ENCODE measurements at places on chromosomes 5 and 9.

DNA sequence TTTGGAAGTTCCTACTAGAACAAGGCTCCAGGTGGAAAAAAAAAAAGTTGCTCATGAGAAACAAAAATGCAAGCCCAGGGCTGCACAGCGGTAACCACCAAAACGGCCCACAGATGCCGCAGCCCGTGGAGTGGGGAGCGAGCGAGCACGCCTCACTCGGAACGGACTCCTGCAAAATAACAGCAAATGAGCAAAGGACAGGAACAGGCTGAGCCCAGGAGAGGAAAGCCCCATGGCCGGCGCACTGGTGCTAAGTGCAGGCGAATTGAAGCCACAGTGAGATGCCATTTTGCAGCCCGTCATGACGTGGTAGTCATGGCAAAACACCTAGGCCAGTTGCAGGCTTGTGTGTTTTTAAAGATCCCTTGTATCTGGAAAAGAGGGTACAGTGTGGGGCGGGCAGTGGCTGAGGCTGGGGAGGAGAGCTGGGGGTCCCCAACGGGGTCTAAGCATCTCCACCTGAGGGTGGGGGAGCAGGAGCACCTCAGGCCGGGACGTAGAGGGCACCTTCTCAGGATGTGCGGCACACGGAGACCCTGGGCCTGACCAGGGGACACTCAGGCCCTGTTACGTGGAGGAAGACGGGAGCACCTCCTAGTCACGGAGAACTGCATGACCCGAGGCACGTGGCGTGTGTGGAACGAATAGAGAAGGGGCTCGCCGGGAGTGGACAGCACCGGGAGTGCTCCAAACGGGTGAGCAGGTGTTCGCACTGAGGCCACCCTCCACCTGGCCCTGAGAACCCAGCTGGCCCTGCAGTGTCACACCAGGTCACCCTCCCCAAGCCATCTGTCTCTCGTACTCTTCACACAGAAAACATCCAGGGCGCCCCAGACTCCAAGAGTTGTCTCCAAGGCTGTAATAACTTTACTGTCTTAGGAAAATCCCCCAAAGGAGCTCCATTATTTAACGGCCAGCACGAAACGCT lies 10.7 kb downstream of the GRM6 start:
- no peak for DNase-seq

DNA sequence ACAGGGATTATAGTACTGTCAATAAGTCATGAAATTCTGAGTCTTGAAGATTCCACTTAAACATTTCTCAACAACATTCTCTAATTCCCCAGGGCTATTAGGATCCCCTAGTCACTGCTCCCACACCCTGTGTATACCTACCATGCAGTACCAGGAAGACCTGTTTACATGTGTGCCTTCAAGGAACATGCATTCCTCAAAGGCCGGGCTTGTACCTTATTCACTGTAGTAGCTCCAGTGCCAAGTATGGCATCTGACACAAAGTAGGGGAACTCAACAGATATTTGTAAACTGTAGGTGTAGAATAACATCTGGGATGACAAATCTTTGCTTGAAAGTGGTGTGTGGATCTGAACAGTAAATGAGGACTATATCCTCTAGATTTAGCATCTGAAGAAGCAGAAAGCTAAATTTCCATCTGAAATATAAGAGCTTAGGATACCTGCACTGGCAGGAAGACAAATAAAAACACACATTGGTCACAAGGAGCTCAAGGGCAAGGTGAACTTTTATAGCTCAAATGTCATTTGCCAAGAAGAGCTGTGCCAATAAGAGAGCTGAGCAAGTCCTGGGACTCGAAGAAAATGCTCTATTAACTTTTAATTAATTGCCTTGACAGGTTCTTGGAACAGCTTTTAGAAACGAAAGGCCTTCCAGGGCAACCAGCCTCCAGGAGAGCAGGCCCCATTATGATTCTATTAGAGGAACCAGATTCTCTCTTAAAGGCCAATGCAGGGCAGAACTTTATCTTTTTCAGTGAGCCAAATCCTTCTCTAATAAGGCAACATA lies 52.3 kb upstream of the MYOT start:
- DNase-seq = no peak

GRCh38 chr9:99885747-99886146 lies 20.7 kb upstream of the STX17 start:
- no peak for DNase-seq

- DNase-seq = no peak
Measured at GRCh38 chr5:107512029-107512428, 158.7 kb downstream of the EFNA5 start.

GRCh38 chr5:156314416-156314815 lies 12.5 kb upstream of the SGCD start:
- DNase-seq = no peak
